Mammary microvascular endothelial cell (primary cell): ENCODE measurements at places on chromosomes 2 and 18. TPM values are rescaled to one million over a fixed set of nuclear protein-coding genes. Genes with fewer than 3 reads are reported as not detected.

CPS1 gene
- 1.3 and 1.5 TPM in 2 replicates for total RNA-seq

DSC2 gene
- 0.07 and 0.20 TPM in 2 replicates for total RNA-seq

CYRIA gene
- 7.5 and 10.2 TPM in 2 replicates for total RNA-seq

SP110 gene
- 16.4 and 16.7 TPM in 2 replicates for total RNA-seq

TMEFF2 gene
- total RNA-seq: not detected in 2 replicates

CD8B gene
- total RNA-seq: not detected in 2 replicates

STPG4 gene
- total RNA-seq: 0.33 TPM in 1 of 2 replicates, not detected in the other
